ENCODE measurements at places on chromosomes 16 and 17. TPM values are rescaled to one million over a fixed set of nuclear protein-coding genes. Genes with fewer than 3 reads are reported as not detected.
A peak's percentile ranks its signal among the peaks of the same experiment; 100 is the strongest.

DNA sequence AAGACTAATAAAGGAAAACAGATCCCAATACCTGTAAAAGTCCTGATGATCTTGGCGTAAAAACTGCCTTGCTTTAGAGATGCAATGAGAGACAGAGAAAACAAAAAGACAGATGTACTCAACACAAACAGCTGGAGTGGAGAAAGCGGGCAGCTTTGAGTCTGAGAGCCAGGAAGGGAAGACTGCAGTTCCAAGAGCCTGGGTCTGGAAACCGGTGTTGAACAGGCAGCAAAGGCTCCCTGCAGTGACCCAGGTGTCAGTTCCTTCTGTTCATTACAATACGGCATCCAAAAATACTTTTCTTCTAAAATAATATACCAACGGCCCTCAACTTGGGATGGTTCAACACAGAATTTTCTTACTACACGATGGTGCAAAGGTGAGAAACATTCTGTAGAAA lies 29.6 kb downstream of the VPS53 start:
- no peak for DNase-seq

The CDC42EP4 gene
- total RNA-seq, result 39.5 TPM

GRCh38 chr16:56858374-56858773 lies 6.6 kb upstream of the SLC12A3 start:
- DNase-seq, result no peak

GRCh38 chr16:66924527-66925321 lies 611 bp downstream of the RRAD start:
- peak; percentile 67 for DNase-seq
